ENCODE measurements at places on chromosomes 7 and 10. TPM values are rescaled to one million over a fixed set of nuclear protein-coding genes. Genes with fewer than 3 reads are reported as not detected.

The PTF1A gene
- not detected for polyA plus RNA-seq

The EBF3 gene
- polyA plus RNA-seq: 3.2 TPM

DNA sequence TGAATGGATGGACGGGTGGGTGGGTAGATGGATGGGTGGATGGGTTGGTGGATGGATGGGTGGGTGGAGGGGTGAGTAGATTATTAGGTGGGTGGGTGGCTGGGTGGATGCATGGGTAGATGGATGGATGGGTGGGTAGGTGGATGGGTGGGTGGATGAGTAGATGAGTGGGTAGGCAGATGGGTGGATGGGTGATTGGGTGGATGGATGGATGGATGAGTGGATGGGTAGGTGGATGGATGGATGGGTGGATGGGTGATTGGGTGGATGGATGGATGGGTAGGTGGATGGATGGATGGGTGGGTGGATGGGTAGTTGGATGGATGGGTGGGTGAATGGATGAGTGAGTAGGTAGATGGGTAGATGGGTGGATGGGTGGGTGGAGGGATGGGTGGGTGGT lies 59.6 kb upstream of the ADGRA1 start:
- DNase-seq: no peak

The CPED1 gene
- polyA plus RNA-seq: 35.8 TPM

The OR13A1 gene
- 0.11 TPM for polyA plus RNA-seq

DNA sequence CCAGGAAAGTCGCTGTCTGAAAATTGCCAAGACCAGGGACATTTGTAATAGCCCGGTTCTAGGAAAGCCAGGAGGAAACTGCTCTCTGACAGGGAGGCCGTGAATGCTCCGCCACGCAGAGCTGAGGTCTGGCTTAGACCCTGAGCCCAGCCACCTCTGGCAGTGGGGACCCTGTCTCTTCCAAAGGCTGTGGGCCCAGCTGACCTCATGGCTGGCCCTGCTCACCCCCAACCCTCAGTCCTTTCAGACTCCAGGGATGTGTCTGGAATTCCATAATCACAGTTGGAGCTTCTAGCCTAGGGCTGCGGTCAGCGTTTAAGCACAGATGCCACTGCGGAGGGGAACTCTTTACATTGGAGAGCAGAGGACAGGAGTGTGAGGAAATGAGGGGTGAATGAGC lies 6.6 kb upstream of the VIPR2 start:
- DNase-seq: no peak

GRCh38 chr10:11962176-11962575 lies 80.4 kb downstream of the UPF2 start:
- no peak for DNase-seq

The SFRP5 gene
- 0.19 TPM for polyA plus RNA-seq

- DNase-seq: no peak
These were observed 754 bp upstream of the PHYHIPL start for GRCh38 chr10:59175538-59176240.

GRCh38 chr7:120030876-120031275 lies 242.1 kb upstream of the KCND2 start:
- DNase-seq: no peak

DNA sequence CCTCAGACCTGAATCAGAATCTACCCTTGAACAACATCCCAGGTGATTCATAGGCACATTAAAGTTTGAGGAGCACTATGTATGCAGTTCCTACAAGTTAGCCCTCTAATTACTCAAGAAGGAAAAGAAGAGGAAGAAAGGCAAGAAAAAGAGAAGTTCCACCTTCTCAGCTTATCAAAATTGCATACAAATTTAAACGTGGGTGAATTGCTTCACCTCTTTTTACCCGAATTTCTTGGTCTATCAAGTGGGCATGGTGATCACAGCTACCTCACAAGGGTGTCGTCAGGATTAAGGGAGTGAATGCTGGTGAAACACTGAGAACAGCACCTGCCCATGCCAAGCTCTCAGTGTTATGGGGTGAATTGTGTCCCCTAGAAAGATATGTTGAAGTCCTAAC lies 43.8 kb upstream of the PAPSS2 start:
- no peak for DNase-seq

GRCh38 chr10:71777213-71777985 lies 4.1 kb upstream of the VSIR start:
- no peak for DNase-seq

GRCh38 chr10:13724484-13724883 lies 137.7 kb downstream of the PRPF18 start:
- DNase-seq: no peak

DNA sequence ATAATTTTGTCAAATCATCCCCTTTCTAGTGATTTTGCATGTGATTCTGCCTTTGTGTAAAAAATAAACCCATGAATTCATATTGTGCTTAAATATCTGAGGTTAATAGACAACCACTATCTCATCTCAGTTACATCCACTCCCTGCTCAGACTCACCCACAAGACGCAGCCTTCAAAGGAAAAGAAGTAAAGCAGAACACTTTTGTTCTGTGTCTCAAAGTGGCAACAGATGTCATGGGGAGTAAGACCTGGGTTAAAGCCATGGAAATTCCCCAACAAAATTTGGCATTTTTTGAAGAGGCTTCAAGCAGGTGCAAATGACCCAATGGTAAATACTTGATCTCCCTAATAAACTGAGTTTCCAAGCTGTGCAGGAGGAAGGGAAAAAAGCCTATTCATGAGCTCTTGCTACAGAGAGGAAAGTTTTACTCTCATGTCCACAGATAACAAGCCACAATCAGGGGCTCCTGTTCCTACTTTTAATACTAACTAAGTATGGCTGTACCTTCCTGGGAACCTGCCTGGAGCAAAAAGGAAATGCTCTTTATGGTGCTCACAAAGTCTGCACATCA lies 4.7 kb downstream of the CYP3A7 start:
- no peak for DNase-seq

GRCh38 chr10:102946992-102947391 lies 28.9 kb downstream of the CNNM2 start:
- no peak for DNase-seq

DNA sequence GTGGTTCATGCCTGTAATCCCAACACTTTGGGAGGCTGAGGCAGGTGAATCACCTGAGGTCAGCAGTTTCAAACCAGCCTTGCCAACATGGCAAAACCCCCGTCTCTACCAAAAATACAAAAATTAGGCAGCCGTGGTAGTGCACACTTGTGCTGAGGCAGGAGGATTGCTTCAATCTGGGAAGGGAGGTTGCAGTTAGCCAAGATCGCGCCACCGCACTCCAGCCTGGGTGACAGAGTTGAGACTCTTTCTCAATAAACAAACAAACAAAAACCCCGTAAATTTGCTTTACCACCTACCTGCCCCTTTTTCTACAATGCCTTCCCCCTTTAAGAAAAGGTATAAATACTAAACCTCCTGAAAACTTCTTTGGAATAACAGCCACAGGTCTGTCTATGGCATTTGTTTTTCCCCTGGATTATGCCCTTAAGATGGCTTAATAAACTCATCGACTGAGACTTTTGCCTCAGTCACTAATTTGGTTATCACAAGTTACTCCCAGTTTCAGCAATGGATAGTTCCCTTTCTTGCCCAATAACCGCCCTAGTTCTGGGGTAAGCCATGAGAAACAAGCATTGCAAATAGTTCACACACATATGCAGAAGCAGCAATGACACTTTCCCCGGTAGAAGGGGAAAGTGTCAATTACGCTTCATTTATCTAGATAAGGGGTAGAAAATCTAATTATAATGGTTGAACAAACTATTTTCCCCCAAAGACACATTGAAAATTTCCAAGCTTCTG lies 52.8 kb upstream of the SVIL start:
- no peak for DNase-seq

- DNase-seq: no peak
These were observed 178.0 kb downstream of the IPMK start for GRCh38 chr10:58089739-58090138.

DNA sequence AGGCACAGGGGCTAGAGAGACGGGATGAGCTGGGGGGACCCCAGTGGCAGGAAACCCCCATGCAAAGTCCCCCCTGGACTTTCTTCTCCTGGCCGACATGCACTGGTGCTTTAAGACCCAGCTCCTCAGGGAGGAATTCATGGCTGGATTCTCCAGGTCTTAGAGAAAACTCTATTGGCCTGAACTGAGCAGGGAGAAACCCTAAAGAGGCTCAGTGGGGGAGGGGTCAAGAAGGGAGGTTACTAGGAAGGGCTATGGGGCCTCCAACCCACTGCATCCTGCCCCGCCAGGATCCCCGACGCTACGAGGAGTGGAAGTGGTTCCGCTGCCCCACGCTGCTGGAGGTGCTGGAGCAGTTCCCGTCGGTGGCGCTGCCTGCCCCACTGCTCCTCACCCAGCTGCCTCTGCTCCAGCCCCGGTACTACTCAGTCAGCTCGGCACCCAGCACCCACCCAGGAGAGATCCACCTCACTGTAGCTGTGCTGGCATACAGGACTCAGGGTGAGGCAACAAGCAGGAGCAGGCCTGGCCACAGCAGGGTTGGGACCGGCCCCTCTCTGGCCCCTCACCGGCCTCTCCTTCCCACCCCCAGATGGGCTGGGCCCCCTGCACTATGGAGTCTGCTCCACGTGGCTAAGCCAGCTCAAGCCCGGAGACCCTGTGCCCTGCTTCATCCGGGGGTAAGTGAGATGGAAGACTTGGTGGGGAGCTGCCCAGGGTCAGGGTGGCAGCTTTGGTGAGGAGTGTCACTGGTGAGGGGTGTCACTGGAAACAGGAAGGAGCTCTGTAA lies 13.8 kb downstream of the ATG9B start:
- no peak for DNase-seq

The C10orf53 gene
- polyA plus RNA-seq: not detected

The STEAP2 gene
- polyA plus RNA-seq: 17.3 TPM

GRCh38 chr7:31995134-31995533 lies 75.1 kb downstream of the PDE1C start:
- no peak for DNase-seq

- no peak for DNase-seq
These were observed 19.1 kb downstream of the LRRC20 start for GRCh38 chr10:70363292-70363691.

GRCh38 chr7:47511699-47512370 lies 70.1 kb downstream of the TNS3 start:
- no peak for DNase-seq

- no peak for DNase-seq
These were observed 53.5 kb downstream of the DENND11 start for GRCh38 chr7:141648276-141649114.

DNA sequence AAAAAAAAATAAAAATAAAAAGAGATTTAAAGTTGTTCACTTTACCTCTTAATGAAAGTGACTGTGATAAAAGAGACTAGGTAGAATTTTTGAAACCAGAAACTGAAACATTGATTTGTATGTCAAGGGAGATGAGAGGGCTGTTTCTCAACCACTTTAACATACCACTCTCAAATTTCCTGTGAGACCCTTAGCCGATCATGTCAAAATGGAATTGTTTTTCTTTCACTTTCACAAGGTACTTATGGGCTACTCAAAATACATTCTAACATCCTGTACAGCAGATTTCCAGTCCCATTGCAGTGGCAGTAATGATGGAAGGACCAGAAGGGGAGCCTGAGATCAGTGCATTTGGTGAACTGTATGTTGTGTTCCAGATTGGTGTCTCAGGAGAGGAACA lies 261.2 kb downstream of the PPP1R3A start:
- no peak for DNase-seq

The TMEM140 gene
- polyA plus RNA-seq: 22.2 TPM

DNA sequence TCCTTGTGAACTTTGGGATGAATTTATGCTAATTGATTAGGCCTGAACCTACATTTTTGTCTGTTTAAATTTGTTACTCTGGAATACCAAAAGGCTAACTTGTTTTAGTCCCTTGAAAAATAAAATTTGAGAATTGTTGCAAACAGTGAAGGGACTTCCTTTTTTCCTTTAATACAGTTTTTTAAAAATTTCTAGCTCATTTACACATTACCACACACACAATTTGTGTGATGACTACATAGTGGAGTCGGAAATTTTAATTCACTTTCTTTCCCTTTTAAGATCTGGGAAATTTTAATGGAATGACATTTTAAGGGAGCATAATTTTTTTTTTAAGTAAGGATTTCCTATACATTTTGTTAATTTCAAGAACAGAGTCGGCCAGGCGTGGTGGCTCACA lies 8.6 kb upstream of the TMEM236 start:
- DNase-seq: no peak

DNA sequence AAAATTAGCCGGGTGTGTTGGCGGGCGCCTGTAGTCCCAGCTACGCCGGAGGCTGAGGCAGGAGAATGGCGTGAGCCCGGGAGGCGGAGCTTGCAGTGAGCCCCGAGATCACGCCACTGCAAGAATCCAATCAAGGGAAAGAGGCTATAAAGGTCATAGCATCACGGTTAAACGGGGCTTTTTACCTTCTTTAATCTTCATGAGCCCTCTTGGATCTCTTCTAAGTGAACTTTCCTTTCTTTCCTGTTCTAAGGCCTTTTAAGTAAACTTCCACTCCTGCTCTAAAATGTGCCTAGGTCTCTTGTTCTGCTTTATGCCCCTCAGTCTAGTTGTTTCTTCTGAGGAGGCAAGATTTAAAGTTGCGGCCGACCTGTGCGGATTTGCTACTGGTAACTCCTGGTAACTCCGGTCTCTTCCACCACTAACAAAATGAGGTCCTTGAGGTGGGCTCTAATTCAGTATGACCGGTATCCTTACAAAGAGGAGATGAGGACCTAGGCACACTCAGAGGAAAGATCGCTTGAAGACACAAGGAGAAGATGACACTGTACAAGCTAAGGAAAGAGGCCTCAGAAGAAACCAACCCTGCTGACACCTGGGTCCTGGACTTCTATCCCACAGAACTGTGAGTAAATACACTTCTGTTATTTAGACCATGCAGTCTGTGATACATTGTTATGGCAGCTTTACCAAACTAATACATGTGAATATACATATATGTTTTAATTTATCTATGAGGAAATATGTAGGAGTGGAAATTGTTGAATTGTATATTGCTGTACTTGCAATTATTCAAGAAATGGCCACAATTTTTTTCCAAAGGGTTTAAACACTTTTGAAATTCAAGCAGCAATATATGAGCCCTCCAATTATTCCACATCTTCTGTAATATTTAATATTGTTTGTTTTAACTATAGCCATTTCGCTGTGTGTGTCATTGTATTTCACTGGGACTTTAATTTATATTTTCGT lies 331.5 kb upstream of the CNTNAP2 start:
- DNase-seq: no peak

Data from left renal pelvis (tissue), 4 donors.